Stimulated activated CD4-positive, alpha-beta T cell treated with anti-CD3 and anti-CD28 coated beads, Interleukin-1b, Interleukin-23, amount 100 ng/mL, for 1 hour (primary cell): ENCODE measurements at places on chromosomes 3 and 15.

DNA sequence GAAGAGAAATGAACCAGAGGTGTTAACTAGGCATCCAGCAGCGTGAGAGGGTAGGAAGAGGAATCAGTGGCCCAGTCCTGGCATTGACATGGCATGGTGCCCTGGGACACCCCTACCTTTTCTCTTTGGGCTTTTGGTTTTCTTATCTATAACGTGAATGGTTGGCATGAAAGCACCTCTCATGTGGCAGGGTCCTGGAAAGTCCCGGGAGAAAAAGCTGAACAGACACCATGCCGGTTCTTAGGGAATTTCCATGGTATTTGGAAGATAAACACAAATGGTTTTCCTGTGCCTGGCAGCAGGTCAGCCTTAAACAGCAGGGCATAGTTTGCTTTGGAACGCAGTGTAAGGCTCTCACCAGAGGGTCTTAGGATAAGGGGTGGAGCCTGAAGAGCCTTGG is 15.4 kb downstream of the ARNT2 start:
- DNase-seq, result no peak

DNA sequence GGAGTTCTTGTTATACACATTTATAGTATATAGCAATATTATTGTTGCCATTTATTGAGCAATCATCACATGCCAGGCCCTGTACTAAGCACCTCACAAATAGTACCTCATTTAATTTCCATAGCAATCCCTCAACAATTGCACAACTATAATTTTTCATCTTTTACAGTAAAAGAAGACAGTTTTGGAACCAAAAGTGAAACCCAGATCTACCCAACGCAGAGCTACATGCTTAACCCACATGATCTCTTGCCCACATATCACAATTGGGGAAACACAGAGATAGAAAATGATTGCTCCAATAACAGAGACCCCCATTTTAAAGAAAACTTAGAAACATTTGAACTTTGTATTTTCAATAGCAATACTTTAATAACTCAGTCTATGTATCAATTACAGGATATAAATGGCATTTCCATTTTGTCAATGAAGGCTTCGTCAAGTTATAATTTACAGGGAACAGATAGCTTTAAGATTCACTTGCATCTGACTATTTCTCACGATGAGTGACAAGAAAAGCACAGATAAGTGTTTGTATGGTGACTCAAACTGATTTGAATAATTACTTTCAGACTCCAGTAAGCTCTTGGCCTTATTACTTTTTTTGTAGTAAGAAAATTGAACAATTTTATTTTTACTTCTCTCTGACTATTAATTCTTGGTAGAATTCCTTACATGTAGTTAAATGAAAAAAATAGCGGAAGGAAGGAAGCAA is 38.7 kb upstream of the CCDC50 start:
- no peak for DNase-seq

- no peak for DNase-seq
Observed at GRCh38 chr15:97728791-97729190, 231.7 kb upstream of the ARRDC4 start.

GRCh38 chr3:57745101-57745500 is 11.0 kb upstream of the SLMAP start:
- no peak for DNase-seq

GRCh38 chr15:22227411-22228100 is 147.2 kb downstream of the OR4M2 start:
- no peak for DNase-seq

DNA sequence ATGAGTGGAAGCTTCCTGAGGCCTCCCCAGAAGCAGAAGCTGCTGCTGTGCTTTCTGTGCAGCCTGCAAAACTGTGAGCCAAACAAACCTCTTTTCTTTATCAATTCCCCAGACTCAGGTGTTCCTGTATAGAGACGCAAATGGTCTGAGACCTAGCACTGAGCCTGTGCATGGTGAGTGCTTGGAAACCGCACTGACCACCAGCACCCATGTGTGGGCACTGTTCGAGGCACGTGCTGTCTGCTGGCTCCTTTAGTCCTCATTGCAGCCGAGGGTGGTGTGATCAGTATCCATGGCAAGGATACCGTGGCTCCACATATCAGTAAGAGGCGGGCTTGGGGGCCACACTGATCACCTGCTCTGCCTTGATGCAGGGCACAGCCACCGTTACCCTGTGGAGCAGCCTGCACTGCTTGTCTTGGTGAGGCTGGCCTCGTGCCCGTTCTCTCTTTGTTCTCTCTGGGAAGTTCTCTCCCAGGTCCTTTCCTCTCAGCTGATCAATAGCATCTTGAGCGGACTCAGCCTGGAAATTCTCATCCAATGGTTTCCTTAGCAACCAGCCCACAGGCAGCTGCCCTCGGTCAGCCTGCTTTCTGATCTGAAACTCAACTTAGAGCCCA is 101.0 kb downstream of the PLXNA1 start:
- no peak for DNase-seq

DNA sequence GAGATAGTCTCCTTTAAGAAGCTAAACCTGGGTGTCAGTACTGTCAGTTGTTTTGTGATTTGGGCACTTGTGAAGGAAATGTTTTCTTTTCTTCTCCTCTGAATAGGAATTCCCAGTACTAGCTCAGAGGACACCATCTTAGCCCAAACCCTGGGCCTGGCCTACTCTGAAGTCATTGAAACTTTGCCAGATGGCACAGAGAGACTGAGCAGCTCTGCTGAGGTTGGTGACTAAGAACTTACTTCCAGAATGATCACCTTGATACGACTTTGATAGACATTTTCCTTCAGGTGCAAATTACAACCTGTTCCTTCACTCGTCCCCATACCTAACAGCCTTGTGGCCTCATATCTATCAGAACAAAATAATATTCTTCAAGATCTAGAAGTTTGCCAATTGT is 100.2 kb downstream of the LARS2 start:
- DNase-seq, result no peak

DNA sequence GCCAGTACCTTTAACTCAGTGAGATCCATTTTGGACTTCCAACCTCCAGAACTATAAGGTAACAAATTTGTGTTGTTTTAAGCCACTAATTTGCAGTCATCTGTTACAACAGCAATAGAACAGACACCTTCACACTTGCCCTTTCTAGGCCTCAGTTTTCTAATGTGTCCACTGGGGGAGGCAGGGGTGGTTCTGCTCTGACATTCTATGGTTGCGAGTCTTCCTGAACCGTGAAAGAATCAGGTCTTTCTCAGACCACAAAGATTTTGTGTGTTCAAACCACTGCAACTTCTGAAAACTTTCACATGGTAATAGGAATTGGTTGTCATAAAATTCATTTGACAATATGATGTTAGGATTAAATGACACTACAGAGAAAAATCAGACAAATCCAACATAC is 26.8 kb upstream of the CSTA start:
- no peak for DNase-seq

DNA sequence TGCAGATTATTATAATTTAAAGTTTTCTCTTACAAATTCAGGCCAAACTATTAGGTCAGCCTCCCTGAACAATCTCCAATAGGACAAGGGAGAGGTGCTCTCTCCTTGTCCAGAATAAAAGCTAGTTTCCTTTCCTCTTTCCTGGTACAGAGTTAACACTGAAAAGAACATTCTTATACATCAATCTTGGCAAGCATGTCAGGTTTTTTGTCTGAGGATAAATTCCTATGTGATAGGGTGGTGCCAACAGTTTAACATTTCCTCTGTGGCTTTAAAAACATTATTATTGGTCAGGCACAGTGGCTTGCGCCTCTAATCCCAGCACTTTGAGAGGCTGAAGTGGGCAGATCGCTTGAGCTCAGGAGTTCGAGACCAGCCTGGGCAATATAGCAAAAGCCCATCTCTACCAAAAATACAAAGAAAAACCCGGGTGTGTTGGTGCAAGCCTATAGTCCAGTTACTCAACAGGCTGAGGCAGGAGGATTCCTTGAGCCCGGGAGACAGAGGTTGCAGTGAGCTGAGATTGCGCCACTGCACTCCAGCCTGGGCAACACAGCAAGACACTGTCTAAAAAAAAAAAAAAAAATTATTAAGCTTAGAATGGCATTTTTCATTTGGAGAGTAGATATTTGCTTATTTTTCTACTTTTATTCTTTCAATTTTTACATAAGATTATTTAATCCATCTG is 13.7 kb upstream of the ULK4 start:
- no peak for DNase-seq

DNA sequence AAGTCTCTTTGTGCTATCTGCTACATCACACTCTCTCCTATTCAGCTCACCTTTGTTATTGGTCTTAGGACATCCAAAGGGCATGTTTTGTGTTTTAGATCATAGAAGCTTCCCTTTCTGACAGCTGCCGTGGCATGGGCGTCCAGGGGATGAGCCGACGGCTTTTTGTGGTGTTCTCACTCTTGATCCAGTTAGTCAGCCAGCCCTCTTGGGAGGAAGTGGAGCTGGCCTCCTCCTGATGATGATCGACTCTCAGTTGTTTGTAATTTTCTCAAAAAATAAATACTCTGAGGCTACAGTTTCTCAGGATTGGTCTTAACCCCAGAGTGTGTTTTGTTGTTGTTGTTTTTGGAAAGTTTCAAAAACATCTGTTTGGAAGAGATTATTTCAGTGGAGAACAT is 34.4 kb downstream of the BOC start:
- DNase-seq, result no peak

GRCh38 chr3:179464323-179465092 is 13.2 kb upstream of the GNB4 start:
- no peak for DNase-seq

DNA sequence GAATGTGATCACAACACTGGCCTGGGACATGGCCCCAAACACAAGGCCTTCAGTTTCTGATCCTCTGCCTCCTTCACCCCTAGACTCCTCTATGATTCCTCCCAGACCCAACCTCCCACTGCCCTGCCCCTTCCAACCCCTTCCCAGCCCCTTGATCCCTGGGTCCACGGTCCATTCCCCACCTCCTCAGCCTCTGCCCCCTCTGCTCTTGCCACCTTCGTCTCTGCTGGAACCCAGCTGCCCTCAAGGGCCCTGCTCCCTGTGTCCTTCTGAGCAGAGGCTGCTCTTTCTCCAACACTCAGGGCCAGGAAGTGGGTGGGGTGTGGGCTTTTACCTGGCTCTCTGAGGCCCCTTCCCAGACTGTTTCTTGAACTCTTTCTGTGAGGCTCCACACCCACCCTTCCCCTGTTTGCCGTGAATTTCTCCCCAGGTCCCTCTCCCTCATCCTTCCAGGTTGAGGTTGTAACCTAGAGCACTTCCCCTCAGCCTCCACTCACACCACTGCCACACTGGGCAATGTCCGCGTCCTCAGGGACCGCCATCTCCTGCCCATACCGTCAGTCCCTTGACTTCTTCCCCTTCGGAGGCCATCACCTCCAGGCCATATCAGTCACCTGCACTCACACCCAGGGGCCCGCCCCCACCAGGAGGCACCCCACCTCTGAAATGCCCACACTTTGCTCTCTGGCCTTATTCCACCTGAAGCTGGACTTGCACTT is 18.7 kb upstream of the SLCO2A1 start:
- DNase-seq, result no peak

GRCh38 chr15:81504170-81504905 is 130.3 kb upstream of the TMC3 start:
- DNase-seq, result no peak

DNA sequence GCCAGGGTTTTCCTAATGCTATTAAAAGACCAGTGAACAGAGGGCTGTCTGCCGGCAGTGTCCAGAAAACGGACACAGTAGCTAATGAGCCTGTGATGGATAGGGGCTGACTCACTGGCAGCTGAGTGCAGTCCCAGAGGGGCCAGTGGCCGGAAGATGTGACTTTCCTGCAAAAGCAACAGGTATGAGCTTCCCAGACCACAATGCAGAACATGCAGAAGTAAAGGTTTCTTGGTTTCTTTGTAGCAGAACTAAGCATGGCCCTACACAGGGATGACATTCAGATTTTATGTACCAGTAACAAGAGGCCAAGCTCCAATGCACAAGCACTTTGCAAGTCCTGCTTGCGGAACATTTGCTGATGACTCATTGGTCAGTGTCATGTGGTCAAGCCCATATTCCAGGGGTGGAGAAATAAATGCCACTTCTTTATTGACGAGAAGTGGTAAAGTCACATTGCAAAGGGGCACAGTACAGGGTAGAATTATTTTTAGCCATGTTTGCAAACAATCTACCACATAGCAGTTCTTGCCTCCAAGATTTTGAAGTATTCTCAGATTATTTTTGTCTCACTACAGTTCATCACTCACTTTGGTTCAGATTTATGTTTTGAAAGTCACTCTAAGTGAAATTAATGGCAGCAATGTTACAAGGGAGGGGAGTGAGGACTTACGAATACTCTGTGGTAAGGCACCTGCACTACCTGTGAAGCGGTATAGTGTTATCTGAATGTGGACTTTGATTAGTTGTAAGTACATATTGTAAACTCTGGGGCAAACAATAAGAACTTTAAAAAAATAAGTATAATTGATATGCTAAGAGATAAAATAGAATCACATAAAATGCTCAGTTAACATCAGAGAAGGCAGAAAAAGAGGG is 263.3 kb downstream of the ABHD5 start:
- no peak for DNase-seq

DNA sequence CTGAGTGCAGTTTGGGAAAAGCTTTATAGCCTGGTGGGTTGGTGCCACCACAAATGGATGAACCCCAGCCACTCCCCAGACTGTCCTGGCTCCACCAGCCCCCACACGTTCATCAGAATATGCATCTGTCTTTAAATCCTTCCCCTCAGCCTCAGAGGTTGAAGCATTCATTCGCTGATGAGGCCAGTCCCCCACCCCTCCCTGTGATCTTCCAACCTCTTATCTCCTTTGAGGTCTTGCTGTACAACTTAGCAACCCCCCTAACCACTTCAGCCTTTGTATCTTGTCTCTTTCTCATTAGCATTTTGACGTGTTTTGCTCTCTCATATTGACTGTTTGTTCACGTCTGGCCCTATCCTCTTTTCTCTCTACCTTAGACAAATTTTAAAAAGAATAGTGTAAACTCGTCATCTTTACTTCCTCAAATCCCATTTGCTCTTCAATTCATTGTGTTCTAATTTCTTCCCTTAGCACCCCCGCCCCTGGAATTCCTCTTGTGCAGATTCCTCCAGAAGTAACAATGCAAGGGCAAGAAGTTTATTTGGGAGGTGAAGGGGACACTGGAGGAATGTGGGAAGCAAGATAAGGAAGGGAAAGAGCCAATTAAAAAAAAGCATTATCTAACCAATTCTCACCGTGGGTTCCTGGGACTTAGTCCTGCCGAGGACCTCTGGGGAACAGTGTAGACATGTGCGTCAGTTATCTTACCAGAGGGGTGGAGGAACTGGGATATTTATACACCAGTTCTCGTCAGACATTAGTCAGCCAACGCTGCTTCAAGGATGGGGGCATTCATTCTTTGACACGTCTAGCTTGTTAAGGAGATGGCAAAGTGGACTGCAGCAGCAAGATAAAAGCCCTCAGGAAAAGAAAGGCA is 38.6 kb downstream of the MOBP start:
- no peak for DNase-seq

GRCh38 chr3:4906107-4906621 is 73.1 kb upstream of the BHLHE40 start:
- no peak for DNase-seq
